ENCODE measurements at places on chromosomes 1 and 21.

GRCh38 chr1:245983294-245983967 is 523.6 kb downstream of the SMYD3 start:
- DNase-seq, result no peak

DNA sequence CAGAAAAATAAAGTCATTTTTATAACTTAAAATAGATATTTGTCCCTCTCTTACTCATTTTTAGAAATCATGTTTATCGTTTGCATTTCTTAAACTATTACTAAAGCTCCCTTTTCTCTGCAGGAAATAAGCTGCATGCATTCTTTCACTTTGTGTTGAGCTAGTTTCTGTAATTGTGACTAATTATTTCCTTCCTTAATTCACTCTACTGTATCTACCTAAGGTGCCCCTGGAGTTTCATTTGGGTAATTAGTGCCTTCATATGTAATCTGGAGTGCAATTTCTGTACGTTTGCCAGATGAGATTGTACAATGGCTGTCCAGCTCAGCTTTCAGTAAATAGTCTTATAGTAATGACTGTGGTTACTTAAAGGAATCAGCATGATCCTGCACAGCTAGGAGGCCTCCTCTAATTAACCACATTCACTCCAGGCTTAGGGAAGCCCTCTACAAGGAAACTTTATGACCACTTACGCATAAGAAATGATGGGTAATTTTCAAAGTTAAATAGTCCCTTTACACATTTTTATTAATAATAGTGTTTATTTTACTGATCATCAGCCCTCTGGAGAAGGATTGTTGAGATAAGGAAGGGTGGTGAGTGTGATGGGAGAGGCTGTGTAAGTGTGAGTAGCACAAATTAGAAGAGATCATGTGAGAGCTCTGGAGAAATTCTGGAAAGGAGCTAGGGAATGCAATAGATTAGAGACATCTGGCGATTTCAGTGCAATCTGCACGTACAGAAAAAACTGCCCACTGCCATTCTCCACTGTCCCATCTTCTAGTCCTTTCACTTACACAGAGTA is 86.8 kb downstream of the LRRC8C start:
- DNase-seq, result no peak

DNA sequence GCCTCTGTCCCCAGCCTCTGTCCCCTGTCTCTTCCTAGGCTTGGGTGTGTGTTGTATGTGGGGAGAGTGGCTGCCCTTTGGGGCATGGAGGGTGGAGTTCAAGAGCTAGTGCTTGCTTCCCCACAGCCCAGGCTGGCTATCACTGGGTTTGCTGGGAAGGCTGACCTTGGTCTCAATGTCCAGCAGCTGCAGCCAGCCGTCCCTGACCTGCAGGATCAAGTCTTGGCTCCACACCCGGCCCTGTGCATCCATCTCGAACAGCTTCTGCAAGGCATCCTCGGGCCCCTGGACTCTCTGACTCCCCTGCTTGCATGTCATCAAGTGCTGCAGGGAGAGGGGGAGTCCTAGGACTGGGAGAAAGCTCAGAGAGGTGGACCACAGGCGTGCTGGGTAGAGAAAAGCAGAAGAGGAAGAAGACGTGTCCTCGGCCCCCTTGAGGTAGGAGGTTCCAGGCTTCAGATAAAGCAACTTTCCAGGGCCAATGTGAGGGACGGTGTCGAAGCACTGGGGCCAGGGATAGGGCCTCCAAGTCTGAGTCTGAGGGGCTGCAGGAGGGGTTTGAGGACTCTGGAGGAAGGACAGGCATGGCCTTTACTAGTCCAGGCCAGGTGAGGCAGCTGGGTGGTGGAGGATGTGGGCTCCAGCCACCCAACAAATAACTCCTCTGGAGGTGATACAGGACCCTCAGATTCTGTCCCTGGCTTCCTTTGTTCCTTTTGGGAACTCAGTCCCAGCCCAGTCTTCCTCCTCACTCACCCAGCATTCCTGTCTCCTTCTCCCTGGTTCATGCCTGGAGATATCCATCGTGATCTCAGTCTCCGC is 4.0 kb downstream of the EPS8L3 start:
- no peak for DNase-seq

GRCh38 chr1:94828251-94828650 is 8.1 kb downstream of the SLC44A3 start:
- DNase-seq, result no peak

- no peak for DNase-seq
Measured at GRCh38 chr1:216464489-216464888, 41.2 kb upstream of the USH2A start.

- no peak for DNase-seq
Measured at GRCh38 chr1:153698020-153698922, 19.8 kb downstream of the NPR1 start.

- peak; percentile 74 for DNase-seq
Measured at GRCh38 chr1:109263597-109264378, 14.4 kb downstream of the CELSR2 start.

GRCh38 chr21:42452401-42453223 is 43.4 kb downstream of the RSPH1 start:
- no peak for DNase-seq

- DNase-seq, result peak; percentile 64
Measured at GRCh38 chr1:65075123-65075976, 72.7 kb upstream of the AK4 start.

GRCh38 chr1:169307176-169307575 is 60.4 kb downstream of the NME7 start:
- no peak for DNase-seq

GRCh38 chr21:16307256-16307655 is 577.5 kb downstream of the USP25 start:
- no peak for DNase-seq

- no peak for DNase-seq
Measured at GRCh38 chr1:112744009-112744578, 29.0 kb upstream of the PPM1J start.

DNA sequence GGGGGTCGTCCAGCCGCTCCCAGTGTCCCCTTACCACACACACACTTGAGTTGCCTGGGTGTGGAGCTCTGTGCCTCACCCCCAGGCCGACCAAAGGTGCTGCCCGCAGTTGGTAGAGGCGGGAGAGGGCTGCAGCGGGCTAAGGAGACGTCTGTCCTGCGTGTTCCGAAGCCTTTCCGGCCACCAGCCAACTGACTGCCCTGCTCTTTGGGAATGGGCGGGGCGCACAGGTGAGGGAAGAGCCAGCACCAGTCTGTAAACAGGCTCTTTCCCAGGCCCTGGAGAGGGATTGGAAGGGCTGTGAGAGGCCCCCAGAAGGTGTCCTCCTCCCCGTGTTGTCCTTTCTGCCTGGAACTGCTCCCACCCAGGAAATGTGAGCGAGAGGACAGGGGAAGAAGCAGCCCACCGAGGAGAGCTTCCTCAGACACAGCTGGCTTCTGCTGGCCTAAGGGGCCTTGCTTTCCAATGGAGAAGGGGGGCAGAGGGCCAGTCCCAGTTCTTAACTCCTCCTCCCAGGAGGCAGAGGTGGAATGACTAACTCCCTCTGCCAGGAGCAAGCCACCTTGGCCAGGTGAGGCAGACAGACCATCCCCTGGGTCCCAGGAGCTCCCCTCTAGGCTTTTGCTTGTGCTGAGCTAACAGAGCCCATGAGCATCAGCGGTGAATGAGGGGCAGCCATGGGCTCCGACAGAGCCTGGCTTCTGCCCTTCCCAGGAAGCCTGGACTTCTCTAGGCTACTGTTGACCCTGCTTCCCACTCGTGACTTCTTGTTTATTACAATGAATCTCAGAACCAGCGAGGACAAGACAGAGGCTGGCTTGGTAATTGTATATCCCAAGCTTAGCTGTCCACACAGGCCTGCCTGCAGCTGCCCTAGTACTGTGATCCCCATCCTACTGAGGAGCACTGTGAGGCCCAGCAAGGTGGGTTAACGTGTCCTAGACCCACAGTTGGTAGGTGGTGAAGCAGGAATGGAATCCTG is 158.1 kb upstream of the COA6 start:
- DNase-seq, result no peak

GRCh38 chr1:43243299-43243698 is 26.5 kb upstream of the TMEM125 start:
- DNase-seq, result no peak

All from effector memory CD8-positive, alpha-beta T cell (primary cell).